ENCODE measurements at places on chromosomes 6 and 20. TPM values are rescaled to one million over a fixed set of nuclear protein-coding genes. Genes with fewer than 3 reads are reported as not detected.

- no peaks in the 10 kb centered on the region for H3K36me3 ChIP-seq
- H3K4me3 ChIP-seq, result no peak overlapping the region
- H3K27me3 ChIP-seq, result peaks cover 13% of the 10 kb centered on the region
- no peak for DNase-seq
- peaks cover 4% of the 10 kb centered on the region for H3K4me1 ChIP-seq
- no peak overlapping the region for H3K27ac ChIP-seq
Observed at GRCh38 chr6:154143753-154144152, 104.7 kb downstream of the OPRM1 start.

- no peak overlapping the region for H3K4me3 ChIP-seq
- no peaks in the 10 kb centered on the region for H3K36me3 ChIP-seq
- no peak for DNase-seq
- no peak overlapping the region for H3K27ac ChIP-seq
Observed at GRCh38 chr6:36625158-36625919, 31.2 kb downstream of the SRSF3 start.

- DNase-seq, result no peak
- H3K36me3 ChIP-seq, result peaks cover 14% of the 10 kb centered on the region
- H3K4me1 ChIP-seq, result no peaks in the 10 kb centered on the region
- no peaks in the 10 kb centered on the region for H3K27me3 ChIP-seq
- H3K27ac ChIP-seq, result no peak overlapping the region
- no peak overlapping the region for H3K4me3 ChIP-seq
Observed at GRCh38 chr6:119197271-119197670, 118.8 kb upstream of the FAM184A start.

GRCh38 chr6:52297433-52297832, 12.9 kb upstream of the MCM3 start:
- peak overlapping the region; percentile 63 for H3K4me3 ChIP-seq
- no peaks in the 10 kb centered on the region for H3K27me3 ChIP-seq
- no peak for DNase-seq
- peaks cover 22% of the 10 kb centered on the region for H3K4me1 ChIP-seq
- peak overlapping the region; percentile 90 for H3K27ac ChIP-seq

DNA sequence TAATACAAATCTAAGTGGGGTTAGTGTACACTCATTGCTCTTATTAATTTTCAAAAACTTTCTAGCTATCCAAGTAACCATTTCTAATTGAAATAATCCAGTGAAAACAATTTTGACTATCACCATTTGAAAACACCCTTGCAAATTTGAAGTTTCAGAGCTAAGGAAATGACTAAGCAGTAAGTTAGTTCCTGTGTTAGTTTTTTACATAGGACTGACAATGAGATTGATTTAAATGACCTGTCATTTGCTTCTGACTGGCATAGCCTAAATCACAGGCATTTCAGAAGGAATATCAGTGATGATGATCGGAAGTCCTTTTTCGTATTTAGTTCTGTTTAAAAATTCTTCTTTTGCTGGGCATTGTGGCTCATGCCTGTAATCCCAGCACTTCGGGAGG, 27.0 kb downstream of the STK4 start:
- H3K27me3 ChIP-seq, result no peaks in the 10 kb centered on the region
- peak overlapping the region; percentile 84 for H3K4me3 ChIP-seq
- peaks cover 74% of the 10 kb centered on the region for H3K4me1 ChIP-seq
- no peak for DNase-seq

GRCh38 chr6:104928141-104928540, 28.8 kb upstream of the LIN28B start:
- no peak overlapping the region for H3K27ac ChIP-seq
- H3K4me1 ChIP-seq, result no peaks in the 10 kb centered on the region
- H3K4me3 ChIP-seq, result no peak overlapping the region
- H3K27me3 ChIP-seq, result peaks cover 8% of the 10 kb centered on the region
- no peaks in the 10 kb centered on the region for H3K36me3 ChIP-seq

- H3K4me1 ChIP-seq, result no peaks in the 10 kb centered on the region
- no peaks in the 10 kb centered on the region for H3K27me3 ChIP-seq
- no peak for DNase-seq
- H3K36me3 ChIP-seq, result peaks cover 5% of the 10 kb centered on the region
- H3K4me3 ChIP-seq, result no peak overlapping the region
- H3K27ac ChIP-seq, result no peak overlapping the region
Observed at GRCh38 chr20:35359335-35359950, 52.3 kb downstream of the UQCC1 start.

DNA sequence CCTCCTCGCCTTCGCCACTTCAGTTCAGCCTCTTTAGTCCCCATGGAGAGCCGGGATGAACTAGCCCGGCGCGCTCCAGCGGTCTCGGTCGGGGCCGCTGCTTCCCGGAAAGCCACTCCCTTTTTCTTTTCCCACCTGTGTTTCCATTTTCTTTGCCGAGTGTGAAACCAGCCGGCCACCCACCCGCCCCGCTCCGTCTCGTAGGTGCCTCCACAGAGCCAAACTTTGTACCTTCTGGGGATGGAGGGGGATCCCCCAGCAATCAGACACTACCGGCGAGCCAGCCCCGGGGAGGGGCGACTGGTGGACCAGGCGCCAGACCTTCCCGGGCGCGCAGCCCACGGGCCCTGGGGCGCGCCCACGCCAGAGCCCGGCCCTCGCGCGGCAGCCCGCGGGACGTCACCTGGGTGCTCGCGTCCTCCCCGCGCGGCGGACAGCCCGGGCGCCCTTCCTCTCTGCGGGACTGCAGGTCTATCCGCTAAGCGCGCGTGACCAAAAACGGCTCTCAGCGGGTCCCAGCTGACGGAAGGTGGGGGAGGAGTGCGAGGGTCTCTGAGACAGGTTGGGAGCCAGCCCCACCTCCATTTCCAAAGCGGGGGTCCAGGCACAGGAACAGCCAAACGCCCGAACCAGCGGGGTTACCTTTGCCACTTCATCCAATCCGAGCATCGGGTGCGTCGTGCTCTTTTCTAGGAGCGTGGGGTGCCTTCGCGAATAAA, at the start of gene MCHR2:
TSS of gene MCHR2 (minus strand) at position 691 of the 719 bp plus-strand sequence. CDS start 38,076 bp downstream, outside the sequence.
- DNase-seq, result no peak
- no peaks in the 10 kb centered on the region for H3K36me3 ChIP-seq
- H3K4me3 ChIP-seq, result no peak within 1 kb of the TSS
- H3K27me3 ChIP-seq, result peaks cover 17% of the 10 kb centered on the region

- no peaks in the 10 kb centered on the region for H3K27me3 ChIP-seq
- peaks cover 59% of the 10 kb centered on the region for H3K4me1 ChIP-seq
- H3K4me3 ChIP-seq, result peak overlapping the region; percentile 89
- H3K27ac ChIP-seq, result peak overlapping the region; percentile 96
- DNase-seq, result peak; percentile 76
Observed at GRCh38 chr6:32941214-32941768, 463 bp upstream of the HLA-DMB start.

DNA sequence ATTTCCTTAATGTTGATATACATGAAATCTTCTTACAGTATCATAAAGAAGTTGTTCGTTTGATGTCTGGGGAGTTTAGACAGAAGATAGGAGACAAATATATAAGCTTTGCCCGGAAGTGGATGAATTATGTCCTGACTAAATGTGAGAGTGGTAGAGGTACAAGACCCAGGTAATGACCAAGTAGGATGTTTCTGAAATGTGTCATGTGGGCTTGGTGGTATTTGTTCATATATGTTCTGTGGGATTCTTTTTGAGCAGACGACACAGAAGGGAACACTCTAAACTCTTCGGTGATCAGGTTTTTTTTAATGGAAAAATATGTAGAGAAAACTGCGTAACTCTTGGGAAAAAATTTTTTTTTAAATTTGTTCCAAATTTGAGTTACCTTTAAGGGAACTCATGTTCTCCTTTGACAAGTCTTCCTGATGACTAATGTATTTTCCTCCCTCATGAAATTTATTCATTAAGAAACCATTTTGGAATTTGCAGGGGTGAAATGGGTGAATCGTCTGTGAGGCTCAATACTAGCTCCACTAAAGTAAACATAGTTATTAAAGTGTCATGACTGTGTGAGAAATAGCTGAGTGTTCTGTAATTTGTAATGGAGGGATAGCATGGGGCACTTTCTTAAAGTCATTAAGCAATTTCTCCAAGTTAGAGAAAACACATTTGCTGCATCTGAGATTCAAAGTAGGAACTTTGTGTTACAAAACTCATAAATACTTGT, 100.6 kb downstream of the MAP3K4 start:
- H3K27me3 ChIP-seq, result no peaks in the 10 kb centered on the region
- no peak for DNase-seq
- no peak overlapping the region for H3K4me3 ChIP-seq
- no peaks in the 10 kb centered on the region for H3K4me1 ChIP-seq
- H3K27ac ChIP-seq, result no peak overlapping the region

DNA sequence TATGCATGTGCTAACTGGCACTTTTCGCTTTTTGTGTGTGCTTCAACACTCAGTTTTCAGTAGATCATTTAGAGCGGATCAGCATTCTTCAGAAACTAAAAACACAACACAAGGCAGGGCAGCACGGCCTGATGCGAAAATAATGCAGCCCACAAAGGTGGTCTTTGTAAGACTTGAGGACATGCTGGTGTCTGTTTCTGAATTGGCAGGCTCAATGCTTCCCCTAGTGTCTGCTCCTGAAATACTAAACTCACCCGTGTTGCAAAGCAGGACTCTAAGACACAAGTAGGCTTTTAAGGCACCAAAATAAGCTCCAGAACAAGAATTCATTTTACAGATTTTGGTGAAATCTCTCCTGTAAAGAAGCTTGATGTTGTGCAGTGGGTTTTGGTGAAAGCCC, 676.5 kb downstream of the TENT5A start:
- H3K4me1 ChIP-seq, result no peaks in the 10 kb centered on the region
- no peaks in the 10 kb centered on the region for H3K27me3 ChIP-seq

DNA sequence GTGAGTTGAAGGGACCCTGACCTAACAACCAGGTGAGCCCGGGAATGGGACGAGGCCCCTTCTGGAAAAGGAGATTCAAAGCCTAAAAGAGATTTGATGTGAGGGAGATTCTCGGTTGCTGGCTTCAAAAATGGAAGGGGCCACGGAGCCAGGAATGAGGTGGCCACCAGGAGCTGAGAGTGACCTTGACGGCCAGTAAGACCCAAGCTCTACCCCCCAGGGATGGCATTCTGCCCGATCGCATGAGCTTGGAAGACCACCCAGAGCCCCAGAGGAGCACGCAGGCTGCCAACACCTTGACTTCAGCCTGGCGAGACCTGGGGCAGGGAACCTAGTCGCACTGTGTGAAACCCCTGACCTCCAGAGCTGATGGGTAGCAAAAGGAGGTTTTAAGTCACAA, 163.9 kb downstream of the BMP7 start:
- H3K27me3 ChIP-seq, result peaks cover 13% of the 10 kb centered on the region
- no peak overlapping the region for H3K4me3 ChIP-seq
- H3K36me3 ChIP-seq, result no peaks in the 10 kb centered on the region
- no peak overlapping the region for H3K27ac ChIP-seq
- no peak for DNase-seq
- H3K4me1 ChIP-seq, result no peaks in the 10 kb centered on the region

GRCh38 chr6:114327074-114327473, 15.7 kb downstream of the HS3ST5 start:
- H3K36me3 ChIP-seq, result no peaks in the 10 kb centered on the region
- H3K27ac ChIP-seq, result no peak overlapping the region
- no peak for DNase-seq
- H3K4me1 ChIP-seq, result no peaks in the 10 kb centered on the region

- no peak overlapping the region for H3K4me3 ChIP-seq
- H3K27me3 ChIP-seq, result no peaks in the 10 kb centered on the region
- H3K36me3 ChIP-seq, result no peaks in the 10 kb centered on the region
- H3K27ac ChIP-seq, result no peak overlapping the region
Observed at GRCh38 chr6:20227350-20227749, 15.1 kb upstream of the MBOAT1 start.

DNA sequence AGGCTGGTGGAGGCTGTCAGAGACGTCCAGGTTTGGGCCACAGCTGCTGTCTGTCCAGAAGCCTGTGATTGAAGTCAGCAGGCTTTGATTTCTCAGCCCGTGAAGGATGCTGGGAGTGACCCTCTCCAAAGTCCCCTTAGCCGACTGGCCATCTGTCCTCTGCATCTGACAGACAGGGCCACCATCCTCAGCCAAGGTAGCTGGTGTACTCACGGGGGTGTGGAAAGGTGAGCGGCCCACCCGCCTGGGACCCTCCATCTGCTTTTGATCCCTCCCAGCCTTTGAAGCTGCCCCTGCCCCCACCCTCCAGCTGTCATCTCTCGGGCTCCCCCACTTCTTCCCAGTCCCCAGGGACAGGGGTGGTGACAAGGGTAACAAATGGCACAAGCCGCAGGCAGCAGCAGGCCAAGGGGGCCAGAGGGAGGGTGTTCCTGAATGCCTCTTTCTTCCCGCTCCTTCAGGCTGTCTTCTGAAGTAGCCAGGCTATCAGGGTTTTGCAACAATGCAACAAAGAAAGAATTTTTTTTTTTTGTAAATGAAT, 84.4 kb downstream of the EYA2 start:
- no peak overlapping the region for H3K4me3 ChIP-seq
- H3K4me1 ChIP-seq, result no peaks in the 10 kb centered on the region
- no peak for DNase-seq
- no peak overlapping the region for H3K27ac ChIP-seq
- peaks cover 40% of the 10 kb centered on the region for H3K27me3 ChIP-seq
- peaks cover 8% of the 10 kb centered on the region for H3K36me3 ChIP-seq

GRCh38 chr20:61951695-61952533, 113.8 kb downstream of the TAF4 start:
- H3K27me3 ChIP-seq, result peaks cover 20% of the 10 kb centered on the region
- no peak for DNase-seq
- no peak overlapping the region for H3K27ac ChIP-seq
- H3K4me3 ChIP-seq, result no peak overlapping the region
- no peaks in the 10 kb centered on the region for H3K4me1 ChIP-seq

- H3K4me1 ChIP-seq, result peaks cover 7% of the 10 kb centered on the region
- H3K27me3 ChIP-seq, result peaks cover 44% of the 10 kb centered on the region
- H3K27ac ChIP-seq, result no peak overlapping the region
- DNase-seq, result no peak
- H3K36me3 ChIP-seq, result peaks cover 6% of the 10 kb centered on the region
Observed at GRCh38 chr6:3454273-3455010, 2.4 kb downstream of the SLC22A23 start.

GRCh38 chr6:158507174-158507573, 52.7 kb upstream of the TMEM181 start:
- DNase-seq, result no peak
- H3K27ac ChIP-seq, result no peak overlapping the region
- no peaks in the 10 kb centered on the region for H3K4me1 ChIP-seq
- no peaks in the 10 kb centered on the region for H3K36me3 ChIP-seq
- no peaks in the 10 kb centered on the region for H3K27me3 ChIP-seq

DNA sequence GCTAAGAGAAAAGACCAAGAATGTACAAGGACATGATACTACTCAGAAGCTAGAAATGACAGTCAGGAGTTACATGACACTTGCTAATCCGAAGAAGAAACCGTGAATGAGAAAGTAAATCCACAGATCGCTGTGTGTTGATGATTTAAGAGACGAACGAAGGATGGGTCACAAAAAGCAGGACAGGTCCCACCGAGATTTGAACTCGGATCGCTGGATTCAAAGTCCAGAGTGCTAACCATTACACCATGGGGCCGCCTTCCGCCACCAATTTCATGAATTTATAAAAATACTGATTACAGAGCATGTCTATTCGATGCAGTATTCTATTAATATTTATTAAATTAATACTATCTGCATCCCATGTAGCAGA, 54.0 kb upstream of the BTN3A2 start:
- no peaks in the 10 kb centered on the region for H3K36me3 ChIP-seq
- peak overlapping the region; percentile 88 for H3K4me3 ChIP-seq
- DNase-seq, result no peak
- H3K27me3 ChIP-seq, result no peaks in the 10 kb centered on the region
- peaks cover 63% of the 10 kb centered on the region for H3K4me1 ChIP-seq
- H3K27ac ChIP-seq, result peak overlapping the region; percentile 94

The PNPLA1 gene
- 0.86 TPM for total RNA-seq

The SOX18 gene
- total RNA-seq, result not detected

The ZNF217 gene
- total RNA-seq, result 39.9 TPM

The SLC22A7 gene
- not detected for total RNA-seq

The BPIFB2 gene
- not detected for total RNA-seq

The TCF21 gene
- not detected for total RNA-seq

The HDGFL1 gene
- not detected for total RNA-seq

The ZSCAN23 gene
- 0.40 TPM for total RNA-seq

The MLIP gene
- total RNA-seq, result not detected

The FNDC1 gene
- not detected for total RNA-seq

The PRRT1 gene
- total RNA-seq, result 0.17 TPM

The ISM1 gene
- not detected for total RNA-seq

The ARFGEF3 gene
- 0.25 TPM for total RNA-seq

The TSPO2 gene
- not detected for total RNA-seq

Data from natural killer cell treated with Interleukin-12 subunit alpha and Interleukin-12 subunit beta and Interleukin-15 and Interleukin-18, amount 100 ng/mL, for 72 hours (primary cell).